ENCODE measurements at places on chromosomes 7 and 10. TPM values are rescaled to one million over a fixed set of nuclear protein-coding genes. Genes with fewer than 3 reads are reported as not detected.

DNA sequence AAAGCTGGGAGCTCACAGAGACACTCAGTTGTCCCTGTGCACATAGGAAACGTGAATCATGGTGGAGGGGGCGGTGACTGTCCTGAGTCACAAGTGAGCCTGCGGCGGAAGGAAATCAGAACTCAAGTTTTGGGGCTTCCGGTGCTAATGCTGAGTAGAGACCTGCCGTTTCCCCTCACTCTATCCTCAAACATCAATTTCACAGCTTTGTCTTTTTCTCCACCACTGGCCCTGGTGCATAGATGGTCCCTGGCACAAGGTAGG is 21.9 kb downstream of the ADCYAP1R1 start:
- no peak for DNase-seq

GRCh38 chr10:26410356-26410755 is 27.8 kb upstream of the APBB1IP start:
- no peak for DNase-seq

- no peak for DNase-seq
Observed at GRCh38 chr10:89591111-89591795, 53.8 kb downstream of the PANK1 start.

ENTPD1 gene
- total RNA-seq = not detected

DNA sequence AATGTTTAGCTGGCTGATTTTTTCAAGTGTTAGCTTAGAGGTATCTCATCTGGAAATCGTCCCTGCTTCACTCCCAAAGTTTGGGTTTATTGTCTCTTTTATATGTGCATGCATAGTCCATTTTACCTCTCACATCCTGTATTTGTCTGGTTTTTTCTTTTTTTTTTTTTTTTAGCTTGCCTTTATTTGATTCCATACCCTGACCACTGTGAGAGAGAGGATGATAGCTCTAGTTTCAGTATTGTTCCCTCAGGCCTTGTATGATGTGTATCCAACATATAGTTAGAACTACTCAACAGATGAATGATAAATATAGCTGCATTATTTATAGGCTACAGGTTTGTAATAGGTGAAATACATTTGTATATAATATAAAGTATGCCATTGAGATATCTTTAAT is 29.9 kb downstream of the PCGF5 start:
- no peak for DNase-seq

TFEC gene
- not detected for total RNA-seq

SEC31B gene
- total RNA-seq = 1.4 TPM

DNA sequence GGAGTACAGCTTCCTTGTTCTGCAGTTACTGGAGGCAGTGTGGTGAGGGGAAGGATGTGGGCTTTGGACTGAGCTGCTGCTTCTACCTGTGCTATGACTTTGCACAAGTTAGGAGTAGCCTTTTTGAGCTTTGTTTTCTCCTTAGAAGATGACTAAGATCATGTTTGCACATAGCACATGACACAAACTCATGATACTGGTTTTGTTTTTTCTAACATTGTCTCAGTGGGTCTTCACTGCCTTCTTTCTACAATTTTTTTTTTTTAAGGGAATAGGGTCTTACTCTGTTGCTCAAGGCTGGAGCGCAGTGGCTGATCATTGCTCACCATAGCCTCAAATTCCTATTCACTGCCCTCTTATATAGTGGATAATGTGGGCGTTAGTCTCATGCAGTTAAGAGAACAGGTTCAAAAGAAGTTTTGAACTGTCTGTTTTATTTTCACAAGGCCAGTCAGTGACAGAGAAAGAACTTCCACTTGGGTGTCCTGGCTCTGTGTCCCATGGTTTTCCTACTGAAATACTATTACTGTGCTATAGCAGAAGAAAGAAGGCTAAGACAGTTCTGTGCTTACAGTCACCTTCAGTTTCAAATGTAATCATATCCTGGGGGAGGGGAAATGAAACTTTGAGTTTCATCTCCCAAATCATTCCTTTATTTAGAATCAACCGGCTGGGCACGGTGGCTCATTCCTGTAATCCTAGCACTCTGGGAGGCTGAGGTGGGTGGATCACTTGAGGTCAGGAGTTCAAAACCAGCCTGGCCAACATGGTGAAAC is 72.0 kb downstream of the KAT6B start:
- no peak for DNase-seq

CACUL1 gene
- 33.2 TPM for total RNA-seq

GRCh38 chr7:17792075-17792936 is 148.0 kb downstream of the SNX13 start:
- no peak for DNase-seq

- no peak for DNase-seq
Observed at GRCh38 chr7:128105228-128106022, 74.2 kb upstream of the LRRC4 start.

- DNase-seq = no peak
Observed at GRCh38 chr10:22615819-22616499, 98.4 kb downstream of the PIP4K2A start.

DNA sequence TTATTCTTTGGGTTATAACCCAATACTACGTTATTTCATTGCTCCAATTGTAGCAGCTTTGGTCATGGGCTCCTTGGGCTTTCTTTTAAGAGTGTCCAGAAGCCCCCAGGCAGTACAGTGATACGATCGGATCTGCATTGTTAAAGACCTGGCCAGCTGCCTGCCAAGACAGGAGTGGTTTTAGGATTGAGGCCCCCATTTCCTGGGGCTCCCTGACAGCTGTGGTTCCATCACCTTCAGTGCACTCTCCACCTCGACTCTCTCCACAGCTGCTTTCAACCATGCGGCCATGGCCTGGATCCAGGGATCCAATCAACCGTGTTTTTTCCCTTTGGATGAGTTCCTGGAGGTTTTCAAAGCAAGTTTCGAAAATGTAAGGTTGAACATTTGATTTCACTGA is 123.4 kb upstream of the BTBD16 start:
- DNase-seq = no peak

DNA sequence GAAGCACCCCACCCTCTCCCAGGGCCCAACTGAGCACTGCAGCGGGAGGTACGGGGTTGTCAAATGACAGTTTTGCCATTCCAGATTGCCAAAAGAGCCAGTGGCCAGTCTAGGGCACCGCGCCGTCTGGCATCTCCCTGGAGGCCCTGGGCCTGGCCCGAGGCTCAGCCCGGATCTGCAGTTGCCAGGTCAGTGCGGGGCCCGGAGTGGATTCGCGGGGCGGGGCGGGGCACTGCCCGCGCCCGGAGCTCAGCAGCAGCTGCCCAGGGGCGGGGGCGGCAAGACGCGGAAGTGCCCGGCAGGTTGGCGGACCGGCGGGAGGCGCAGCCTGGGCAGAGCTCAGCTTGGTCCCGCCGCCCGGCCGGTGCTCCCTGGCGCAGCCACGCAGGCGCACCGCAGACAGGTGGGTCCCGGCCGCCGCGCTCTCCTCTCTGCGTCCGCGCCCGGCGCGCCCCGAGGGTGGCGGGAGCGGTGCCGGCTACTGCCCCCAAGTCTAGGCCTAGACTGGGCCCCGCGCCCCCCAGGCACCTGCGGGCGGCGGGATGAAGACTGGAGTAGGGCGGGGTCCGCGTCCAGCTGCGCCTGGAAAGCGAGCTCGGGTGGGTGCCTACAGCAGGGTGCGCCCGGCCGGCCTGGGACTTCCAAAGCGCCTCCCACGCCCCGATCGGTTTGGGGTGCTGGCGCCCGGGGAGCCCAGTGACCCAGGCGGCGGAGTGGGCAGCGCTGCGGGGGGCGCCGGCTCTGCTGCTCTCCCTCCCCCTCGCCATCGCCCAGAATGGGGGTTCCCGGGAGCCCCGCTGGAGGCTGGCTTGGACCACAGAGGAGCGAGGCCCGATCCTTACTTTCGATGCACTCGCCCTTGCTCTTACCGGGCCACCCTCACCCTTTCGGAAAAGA is at the start of gene IRF5:
TSS of gene IRF5 (plus strand) at position 281 of the 897 bp plus-strand sequence. CDS start 4,155 bp downstream, outside the sequence.
- DNase-seq = peak; percentile 19

INA gene
- total RNA-seq = 1.5 TPM

Data from foreskin keratinocyte (primary cell).